ENCODE measurements at places on chromosomes 6 and 20.

DNA sequence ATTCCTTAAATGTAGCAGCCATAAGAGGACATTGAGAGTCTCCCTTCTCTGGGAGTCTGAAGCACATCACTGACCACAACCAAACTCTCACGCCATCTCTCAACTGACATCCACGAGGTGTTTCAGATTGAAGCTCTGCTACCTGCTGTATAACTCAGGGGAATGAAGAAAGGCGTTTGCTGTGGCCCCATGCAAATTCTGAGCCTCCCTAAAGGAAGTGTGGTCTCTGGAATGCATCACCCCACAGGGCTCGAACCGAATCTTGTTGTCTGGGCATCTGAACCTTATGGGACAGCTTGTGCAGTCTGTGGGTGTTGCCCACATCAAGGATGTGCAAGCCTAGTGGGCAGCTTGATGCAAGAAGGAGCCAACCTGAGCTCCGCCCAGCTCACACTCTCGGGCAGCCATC is 10.9 kb downstream of the PMEPA1 start:
- no peak for DNase-seq

GRCh38 chr6:163668061-163668426 is 253.5 kb downstream of the QKI start:
- no peak for DNase-seq

- DNase-seq = peak; percentile 38
These were observed 12.6 kb downstream of the RNF217 start for GRCh38 chr6:124974771-124975377.

DNA sequence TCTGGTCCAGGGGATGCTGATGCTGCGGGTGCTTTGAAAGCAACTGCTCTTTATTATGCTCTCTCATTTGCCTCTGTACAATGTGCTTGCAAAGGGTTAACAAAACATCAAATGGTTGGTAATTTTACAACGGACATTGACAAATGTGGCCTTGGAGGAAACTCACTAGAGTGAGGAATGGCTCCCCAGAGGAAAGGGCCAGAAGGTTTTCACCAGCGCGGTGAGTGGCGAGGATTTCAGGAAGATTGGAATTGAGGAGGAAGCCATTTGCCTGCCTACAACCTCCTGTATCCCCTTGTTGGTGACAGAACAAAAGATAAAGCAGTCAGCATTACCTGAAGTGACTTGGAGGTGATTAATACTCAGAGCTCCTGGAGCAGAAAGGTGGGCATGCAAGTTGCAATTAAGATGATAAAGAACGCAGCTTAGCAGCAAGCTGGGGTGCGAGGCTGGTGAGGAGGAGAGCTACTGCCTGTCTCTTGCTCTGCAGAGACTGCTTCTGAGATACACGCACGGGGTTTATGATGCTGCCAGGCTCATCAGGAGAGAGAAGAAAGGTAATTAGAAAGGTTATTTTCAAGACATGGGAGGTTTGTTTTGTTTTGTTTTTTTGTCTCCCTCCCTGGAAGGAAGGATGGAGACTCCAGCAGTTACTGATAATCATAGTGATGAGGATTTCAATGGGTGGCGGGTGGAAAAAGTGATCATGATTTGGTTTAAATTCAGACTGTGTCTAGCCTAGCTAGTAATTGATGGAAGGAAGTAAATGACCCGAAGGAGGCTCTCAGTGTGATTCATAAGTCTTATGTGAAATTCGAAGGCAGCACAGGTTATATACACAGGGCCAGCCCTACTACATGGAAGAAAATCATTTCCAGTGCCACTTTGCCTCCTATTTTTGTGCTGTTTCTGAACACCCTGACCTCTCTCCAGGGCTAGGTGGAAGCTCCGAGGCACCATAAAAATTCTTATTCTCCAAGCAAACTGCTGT is 141.6 kb upstream of the DTNBP1 start:
- DNase-seq = no peak

- no peak for DNase-seq
These were observed 1.4 kb downstream of the MPC1 start for GRCh38 chr6:166381381-166381732.

GRCh38 chr20:47606414-47606982 is 104.8 kb downstream of the NCOA3 start:
- DNase-seq = no peak

DNA sequence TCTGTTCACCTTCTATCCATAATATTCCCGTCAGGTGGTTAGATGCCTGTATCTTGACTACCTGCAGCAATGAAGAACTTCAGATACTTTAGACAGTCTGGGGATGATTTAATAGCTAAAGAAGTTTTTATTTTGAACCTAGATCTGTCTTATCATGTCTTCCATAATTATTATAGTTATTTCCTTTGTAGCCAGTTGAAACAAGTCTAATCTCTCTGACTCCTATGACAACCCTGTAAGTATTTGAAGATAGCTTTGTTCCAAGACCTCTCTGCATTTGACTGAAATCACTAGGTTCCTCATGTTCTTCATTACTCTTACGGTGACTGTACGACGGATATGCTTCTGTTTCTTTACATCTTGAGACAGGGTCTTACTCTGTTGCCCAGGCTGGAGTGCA is 316.6 kb upstream of the BMP2 start:
- no peak for DNase-seq

DNA sequence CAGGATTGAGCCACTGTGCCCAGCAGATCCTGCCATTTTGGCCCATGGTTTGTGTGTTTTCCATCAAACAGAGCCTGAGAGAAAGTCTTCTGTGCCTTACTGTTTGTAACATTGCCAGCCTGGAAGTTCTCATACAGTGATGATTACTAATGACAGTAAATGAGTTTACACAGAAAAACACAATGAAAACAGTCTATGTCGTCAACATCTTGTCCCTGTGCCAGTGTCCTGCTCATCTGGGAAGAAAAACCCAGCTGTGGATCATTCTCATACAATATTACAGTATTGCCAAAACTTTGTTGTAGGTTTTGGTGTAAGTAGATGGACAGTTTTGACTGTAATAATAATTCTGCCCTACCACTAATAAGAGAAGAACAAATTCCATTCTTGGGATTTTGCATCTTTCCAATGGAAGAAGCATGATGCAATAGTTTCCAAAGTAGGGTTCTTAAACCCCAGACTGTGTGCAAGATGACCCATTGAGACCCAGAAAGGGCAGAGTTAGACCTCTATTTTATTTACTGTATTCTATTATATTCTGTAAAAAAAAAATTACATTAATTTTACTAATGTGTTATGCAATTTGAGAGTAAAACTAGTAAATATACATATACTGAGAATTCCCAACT is 135.0 kb upstream of the JARID2 start:
- peak; percentile 25 for DNase-seq

DNA sequence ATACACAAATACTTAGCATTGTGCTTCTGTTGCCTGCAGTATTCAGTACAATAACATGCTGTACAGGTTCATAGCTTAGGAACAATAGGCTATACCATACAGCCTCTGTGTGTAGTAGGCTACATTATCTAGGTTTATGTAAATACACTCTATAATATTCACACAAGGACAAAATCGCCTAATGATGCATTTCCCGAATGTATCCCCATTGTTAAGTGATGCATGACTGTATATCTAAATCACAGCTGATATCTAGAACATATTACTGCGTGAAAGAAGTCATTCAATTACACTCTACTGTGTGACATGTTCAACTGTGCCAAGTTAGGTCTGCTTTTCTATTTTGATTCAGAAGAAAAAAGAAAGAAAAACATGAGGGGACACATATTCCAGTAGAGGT is 633.5 kb downstream of the RFPL4B start:
- no peak for DNase-seq

- no peak for DNase-seq
These were observed 62.1 kb downstream of the TBXT start for GRCh38 chr6:166105341-166106075.

DNA sequence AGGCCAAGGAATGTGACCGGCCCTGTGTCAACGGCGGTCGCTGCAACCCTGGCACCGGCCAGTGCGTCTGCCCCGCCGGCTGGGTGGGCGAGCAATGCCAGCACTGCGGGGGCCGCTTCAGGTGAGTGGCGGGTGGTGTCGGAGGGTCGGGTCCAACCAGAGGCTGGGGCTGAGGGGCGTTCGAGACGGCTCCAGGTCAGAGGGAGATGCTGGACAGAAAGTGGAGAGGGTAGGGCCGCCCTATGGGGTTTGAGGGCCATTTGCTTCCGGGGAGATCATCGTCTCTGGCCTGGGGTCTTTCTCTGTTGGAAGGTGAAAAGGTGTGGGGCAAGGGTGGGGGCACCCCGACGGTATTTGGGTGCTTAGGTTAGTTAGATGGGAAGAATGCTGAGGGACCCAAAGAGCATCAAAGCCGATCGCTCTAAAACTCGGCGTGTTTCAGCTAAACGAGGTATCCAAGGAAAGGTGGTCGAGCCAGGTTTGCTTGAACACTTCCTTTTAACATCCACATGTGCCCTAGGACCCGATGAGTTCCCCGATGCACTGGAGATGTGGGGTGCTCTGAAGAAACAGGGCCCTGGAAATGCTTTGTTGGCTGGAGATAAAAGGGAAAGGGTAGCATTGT is 691 bp downstream of the ATRN start:
- DNase-seq = no peak

DNA sequence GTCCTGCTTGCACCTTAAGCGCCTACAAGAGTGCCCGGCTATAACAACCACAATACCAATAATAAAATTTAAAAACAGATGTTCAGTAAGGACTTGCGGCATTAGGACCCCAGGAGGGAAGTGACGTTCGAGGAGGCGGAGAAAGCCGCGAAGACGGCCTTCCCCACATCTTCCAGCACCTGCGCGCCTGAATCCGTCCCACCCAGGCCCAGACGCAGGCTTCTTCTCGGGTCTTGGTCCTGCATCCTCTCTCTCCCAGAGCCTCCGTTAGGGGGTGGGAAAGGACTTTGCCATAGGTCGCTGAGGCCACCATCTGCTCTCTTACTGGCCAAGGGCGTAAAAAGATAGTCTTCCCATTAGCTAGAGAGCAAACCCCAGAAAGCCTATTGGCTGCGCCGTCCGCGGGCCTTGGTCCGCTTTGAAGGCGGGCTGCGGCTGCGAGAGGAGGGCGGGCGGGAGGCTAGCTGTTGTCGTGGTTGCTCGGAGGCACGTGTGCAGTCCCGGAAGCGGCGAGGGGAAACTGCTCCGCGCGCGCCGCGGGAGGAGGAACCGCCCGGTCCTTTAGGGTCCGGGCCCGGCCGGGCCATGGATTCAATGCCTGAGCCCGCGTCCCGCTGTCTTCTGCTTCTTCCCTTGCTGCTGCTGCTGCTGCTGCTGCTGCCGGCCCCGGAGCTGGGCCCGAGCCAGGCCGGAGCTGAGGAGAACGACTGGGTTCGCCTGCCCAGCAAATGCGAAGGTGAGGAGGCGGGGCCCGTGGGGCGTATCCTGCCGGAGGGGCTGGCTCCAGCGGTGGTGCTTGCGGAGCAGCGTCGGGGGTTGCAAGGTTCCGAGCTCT is at the start of gene CNPY3:
Gene CNPY3 (plus strand): TSS at position 495 of the 835 bp plus-strand sequence. CDS start 91 bp downstream, at position 586.
- peak; percentile 93 for DNase-seq

- DNase-seq = no peak
These were observed 1.8 kb upstream of the NDUFAF4 start for GRCh38 chr6:96899451-96899998.

GRCh38 chr6:140609956-140610355 is 1235.5 kb upstream of the CITED2 start:
- DNase-seq = no peak

- DNase-seq = peak; percentile 1
These were observed 24.6 kb downstream of the ATG5 start for GRCh38 chr6:106300944-106301343.

DNA sequence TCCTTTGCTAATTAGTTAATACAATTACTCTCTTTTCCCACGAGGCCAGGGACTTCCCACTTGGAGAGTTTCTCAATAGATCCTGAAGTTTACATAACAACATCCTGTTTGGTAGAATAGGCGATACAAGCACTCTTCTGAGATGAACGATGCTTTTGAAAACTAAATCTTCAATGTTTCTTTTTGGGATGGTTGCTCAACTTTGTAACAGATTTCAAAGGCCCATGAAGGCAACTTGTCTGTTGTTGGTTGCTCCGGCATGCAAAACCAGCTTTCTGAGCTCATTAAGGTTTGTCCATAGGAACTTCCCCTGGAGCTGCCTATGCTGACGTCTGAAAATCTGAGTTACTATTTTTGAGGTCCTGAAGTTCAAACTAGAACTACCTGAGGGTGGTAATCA is 25.9 kb upstream of the ROS1 start:
- DNase-seq = no peak

DNA sequence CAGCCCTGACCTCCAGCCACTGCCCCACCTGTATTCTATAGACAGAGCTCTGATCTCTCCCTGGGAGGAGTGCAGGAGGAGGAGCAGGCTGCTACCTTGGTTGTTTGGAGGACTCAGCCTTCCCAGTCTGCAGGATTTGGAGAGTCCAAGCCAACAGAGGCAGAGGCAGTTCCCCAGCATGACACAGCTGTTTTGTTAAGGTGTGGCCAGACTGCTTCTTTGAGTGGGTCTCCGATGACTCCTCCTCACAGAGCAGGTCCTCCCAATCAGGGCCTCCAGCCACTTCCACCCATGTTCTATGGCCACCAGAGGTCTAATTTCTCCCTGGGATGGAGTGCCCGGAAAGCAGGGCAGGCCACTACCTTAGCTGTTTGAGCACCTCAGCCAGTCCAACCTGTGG is 203.5 kb downstream of the HACE1 start:
- no peak for DNase-seq

GRCh38 chr6:166009385-166010031 is 158.1 kb downstream of the TBXT start:
- DNase-seq = no peak

DNA sequence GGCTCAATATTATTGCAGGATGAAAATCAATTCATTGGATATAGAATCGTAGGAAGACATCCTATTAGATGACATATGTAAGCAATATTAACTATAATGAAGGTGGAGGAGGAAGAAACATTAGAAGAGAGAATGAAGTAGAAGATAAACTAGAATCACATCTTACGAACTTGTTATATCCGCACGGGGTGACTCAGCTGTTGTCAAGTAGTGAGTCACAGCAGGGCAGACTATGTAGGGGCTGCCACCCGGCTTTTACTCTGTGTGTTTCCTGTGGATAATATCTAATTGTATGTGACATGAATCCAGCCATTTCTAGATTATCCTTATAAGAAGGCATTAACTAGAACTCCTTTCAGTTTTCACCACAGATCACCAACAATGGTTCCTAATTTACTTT is 520.2 kb downstream of the DOK5 start:
- no peak for DNase-seq

GRCh38 chr20:40282941-40283340 is 406.1 kb downstream of the MAFB start:
- no peak for DNase-seq

DNA sequence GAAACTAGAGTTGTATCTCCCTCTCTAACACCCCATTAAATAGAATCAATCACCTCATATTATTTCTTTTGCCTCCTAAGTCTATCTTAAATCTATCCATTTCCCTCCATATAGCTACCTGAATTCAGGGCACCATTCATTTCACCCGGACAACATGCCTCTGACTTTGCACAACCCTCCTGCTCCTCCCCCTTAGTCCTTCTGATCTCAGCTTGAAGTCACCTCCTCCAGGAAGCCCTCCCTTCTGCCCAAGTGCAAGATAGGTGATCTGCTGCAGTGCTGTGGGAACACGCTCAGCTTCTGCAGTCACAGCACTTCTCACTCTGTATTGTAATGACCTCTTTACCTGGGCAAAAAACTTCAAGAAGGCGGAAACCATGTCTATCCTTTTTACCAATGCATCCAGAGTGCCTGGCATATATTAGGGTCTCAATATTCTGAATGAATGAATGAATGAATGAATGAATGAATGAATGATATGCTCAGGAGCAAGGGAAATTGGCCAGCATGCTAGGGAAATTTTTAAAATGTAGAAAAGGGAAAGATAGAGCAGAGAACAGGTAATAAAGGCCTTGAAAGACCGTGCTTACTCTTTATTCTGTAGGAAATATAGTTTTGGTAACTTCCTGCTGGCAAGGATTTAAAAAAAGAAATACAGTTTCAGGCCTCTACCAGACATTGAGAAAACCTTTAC is 41.7 kb downstream of the MBOAT1 start:
- no peak for DNase-seq

Data from NCI-H2081 (cell line).